ENCODE measurements at places on chromosomes 6 and 20.

GRCh38 chr6:7060769-7061516, 46.8 kb upstream of the RREB1 start:
- DNase-seq: no peak

DNA sequence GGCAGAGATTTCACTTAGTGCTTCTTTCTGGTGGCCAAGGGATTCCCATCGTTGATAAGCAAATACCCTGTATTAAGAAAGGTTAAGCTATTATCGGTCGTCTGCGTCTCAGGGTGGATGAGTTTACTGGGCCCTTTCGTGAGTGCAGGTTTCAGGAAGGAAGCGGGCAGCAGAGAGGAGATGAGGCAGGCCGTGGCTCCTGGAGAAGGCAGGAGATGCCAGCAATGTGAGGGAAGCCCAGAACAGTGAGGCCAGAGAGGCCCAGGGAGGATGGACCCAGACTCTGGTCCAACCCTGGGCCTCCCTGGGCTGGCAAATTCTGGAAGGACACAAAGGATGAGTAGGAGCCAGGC, 11.2 kb downstream of the TFEB start:
- DNase-seq: no peak

DNA sequence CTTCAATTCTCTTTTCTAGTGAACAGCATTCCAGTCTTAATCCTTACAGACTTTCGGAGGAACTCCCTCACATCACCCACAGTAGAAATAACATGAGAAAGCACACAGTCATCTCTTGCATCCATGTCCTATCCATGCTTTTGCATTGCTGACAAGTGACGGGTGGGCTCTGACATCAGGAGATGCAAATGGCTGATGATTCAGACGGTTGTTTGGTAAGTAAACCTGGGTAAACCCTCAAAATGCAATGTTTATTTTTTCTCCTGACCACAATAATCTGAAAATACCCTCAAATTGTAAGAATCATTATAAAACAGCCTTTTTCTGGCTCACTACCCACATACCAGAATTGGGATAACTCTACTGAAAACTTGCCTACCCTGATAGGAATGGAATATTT, 792.0 kb downstream of the MAFB start:
- DNase-seq: no peak

- DNase-seq: no peak
These were observed 182.3 kb upstream of the CDYL start for GRCh38 chr6:4593951-4594350.

GRCh38 chr20:40049854-40050253, 639.2 kb downstream of the MAFB start:
- DNase-seq: no peak

DNA sequence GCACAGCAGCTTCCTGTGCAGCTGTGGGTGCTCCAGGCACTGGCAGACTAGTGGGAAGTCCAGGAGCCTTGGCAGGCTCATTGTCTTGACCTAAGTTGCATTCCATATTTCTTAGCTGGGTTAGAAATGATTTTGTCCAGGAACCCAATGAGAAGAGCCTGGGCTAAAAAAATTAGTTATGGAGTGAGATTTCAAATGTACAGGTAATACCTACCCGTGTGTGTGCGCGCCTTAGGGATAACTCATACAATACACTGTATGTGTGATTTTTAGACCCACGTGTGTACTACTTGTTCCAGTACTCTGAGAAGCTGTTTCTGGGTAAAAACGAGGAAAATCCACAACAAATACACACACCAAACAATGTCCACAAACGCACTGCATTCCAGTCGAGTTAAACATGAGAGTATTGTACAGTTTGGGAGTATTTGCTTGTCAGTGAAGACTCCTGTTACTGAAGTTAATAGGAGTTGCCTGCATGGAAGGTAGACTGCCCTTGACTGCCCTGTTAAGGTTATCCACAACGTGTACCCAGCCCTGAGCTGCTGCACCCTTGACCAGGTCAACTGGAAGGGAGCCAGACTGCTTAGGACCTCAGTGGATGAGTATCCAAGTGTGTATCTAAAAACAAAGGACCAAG, 1.4 kb downstream of the PAQR8 start:
- DNase-seq: no peak

- no peak for DNase-seq
These were observed 50.9 kb downstream of the NUDT3 start for GRCh38 chr6:34341481-34341971.

GRCh38 chr20:36051318-36052116, 83.1 kb downstream of the CNBD2 start:
- DNase-seq: no peak

- no peak for DNase-seq
These were observed 9.1 kb downstream of the BCL2L1 start for GRCh38 chr20:31713312-31714273.

DNA sequence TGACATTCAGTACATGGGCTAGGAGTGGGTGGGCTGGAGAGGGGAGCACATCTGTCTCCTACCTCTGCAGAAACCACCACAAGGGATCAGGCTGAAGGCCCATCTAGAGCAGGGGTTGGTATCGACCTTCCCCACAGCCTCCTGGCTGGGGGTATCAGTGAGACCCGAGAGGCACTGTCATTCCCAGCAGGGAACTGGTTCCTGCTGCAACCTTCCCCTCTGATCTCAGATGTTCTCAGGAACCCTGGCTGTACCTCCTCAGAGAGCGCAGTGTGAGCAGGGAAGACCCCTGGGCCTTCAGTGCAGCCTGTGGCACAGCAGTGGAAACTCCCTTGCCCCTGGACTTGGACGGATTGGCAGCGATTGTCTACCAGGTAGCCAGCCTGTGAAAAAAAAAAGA, 7.8 kb downstream of the IP6K3 start:
- no peak for DNase-seq

GRCh38 chr6:142694054-142694453, 250.9 kb downstream of the HIVEP2 start:
- no peak for DNase-seq

DNA sequence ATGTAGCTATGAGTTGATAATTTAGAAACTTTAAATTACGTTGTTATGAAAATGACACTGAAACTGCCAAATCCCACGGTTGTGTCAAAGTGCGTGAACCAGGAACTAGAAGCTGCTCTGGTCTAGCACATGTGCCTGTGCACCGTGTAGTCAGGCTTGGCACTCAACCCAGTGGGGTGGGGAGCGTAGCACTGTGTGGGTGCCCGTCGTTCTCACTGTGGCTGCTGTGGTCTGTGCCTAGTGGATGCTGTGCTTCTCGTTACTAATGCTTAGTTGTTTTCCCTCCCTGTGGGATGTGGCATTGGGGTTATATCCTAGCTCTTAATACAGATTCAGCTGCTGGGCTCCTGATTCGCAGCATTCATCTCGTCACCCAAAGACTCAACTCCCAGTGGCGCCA, 46.2 kb upstream of the ADIG start:
- DNase-seq: no peak

- no peak for DNase-seq
These were observed 7.5 kb upstream of the TMEM14B start for GRCh38 chr6:10740061-10740460.

- DNase-seq: no peak
These were observed 101.4 kb downstream of the PRDM1 start for GRCh38 chr6:106187424-106187982.

DNA sequence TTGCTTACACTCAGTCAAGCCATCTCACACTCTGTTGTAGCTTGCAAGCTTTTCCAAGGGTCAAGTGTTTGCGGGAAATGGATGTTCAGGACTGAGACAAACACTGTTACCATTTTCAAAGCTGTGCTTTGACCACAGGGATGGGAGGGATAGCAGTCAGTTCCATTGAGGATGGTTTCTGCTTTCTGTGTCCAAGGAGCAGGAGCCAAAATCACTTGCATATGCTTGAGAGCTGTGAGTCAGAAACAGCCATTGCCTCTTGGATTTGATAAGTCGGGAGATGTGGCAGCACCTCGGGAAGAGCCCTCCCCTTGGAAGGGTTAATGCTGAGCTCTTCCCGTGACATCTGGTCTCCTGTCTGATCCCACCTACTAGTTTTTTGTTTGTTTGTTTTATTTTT, 85.2 kb downstream of the TCP11 start:
- DNase-seq: no peak

GRCh38 chr20:48999890-49000870, 45.9 kb upstream of the CSE1L start:
- no peak for DNase-seq

DNA sequence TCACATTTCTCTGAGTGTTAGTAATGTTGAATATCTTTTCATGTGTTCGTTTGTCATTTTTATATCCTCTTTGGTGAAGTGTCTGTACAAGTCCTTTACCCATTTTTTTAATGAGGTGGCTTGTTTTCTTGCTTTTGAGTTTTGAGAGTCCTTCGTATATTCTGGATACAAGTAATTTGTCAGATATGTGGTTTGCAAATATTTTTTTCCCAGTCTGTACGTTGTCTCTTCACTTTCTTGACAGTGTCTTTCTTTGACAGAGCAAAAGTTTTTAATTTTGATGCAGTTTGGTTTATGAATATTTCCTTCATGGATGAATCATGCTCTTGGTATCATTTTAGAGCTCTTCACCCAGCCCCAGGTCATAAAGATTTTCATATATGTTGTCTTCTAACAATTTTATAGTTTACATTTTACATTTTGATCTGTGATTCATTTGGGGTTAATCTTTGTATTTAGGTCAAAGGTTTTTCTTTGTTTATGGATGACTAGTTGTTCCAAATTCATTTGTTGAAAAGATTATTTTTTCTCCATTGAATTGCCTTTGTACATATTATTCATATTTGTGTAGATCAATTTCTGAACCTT, 152.5 kb downstream of the MRPL14 start:
- no peak for DNase-seq

All from cortex of kidney (tissue), 1 donor.